ENCODE measurements at places on chromosomes 11 and 22. TPM values are rescaled to one million over a fixed set of nuclear protein-coding genes. Genes with fewer than 3 reads are reported as not detected.
A peak's percentile ranks its signal among the peaks of the same experiment; 100 is the strongest.

DNA sequence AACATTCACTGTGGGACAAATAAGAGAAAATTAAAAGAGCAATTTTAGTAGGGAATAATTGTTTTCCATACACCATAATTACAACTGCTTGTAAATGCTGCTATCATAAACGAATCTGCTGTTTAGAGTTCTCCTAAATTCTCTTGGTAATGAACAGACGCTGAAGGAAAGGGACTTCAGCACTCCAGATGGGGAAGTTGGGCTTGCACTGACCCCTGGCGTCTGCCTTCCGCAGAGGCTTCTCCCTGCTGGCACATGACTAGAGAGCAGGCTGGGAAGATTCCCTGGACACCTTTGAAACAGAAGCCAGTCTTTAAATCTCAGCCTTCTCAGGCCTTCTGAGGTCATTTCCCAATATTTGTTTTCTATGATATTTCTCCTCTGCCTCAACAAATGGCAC, 84.1 kb downstream of the NXPE2 start:
- H3K36me3 ChIP-seq, result no peaks in the 10 kb centered on the region
- peak; percentile 75 for DNase-seq
- no peak overlapping the region for H3K4me3 ChIP-seq
- H3K27me3 ChIP-seq, result no peaks in the 10 kb centered on the region

DNA sequence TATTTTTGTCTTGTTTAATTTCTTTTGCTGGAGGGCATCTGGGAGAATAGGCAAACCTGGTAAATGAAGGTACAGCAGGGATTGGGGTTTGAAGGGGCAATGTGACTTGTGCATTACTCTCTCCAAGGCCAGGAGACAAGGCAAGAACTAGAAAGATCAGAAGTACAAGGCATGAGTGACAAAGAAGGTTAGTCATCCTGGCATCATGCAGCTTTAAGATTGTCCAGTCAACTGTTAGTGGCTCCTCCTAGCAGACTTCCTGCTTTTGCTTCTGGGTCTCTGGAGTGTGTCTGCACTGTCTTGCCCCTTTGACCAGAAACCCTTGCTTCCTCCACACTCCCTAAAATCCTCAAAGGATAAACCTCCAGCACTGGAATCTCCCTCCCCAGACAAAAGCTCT, 27.2 kb upstream of the GLYATL1 start:
- H3K27me3 ChIP-seq, result peaks cover 32% of the 10 kb centered on the region
- no peaks in the 10 kb centered on the region for H3K4me1 ChIP-seq
- H3K4me3 ChIP-seq, result no peak overlapping the region
- no peak for DNase-seq
- H3K36me3 ChIP-seq, result no peaks in the 10 kb centered on the region

DNA sequence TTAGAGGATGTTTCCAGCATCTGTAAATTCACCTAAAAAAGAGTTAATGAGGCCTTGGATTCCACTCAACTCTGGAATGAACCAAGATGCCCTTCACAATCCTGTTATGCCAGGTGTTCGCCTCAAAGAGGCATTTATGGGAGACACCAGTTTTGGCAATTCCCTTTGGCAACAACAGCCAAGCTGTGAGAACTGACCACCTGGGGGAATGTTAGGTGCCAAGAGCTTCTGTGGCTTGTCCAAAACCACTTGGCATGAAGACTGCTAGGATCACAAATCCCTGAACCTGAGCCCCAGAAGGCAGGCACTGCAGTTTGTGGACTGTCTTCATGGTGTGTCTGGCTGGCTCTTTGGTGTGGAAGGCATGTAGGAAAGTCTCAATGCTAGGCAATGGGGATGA, 164.4 kb upstream of the BDNF start:
- H3K36me3 ChIP-seq, result no peaks in the 10 kb centered on the region
- H3K27me3 ChIP-seq, result no peaks in the 10 kb centered on the region
- H3K27ac ChIP-seq, result no peak overlapping the region
- no peaks in the 10 kb centered on the region for H3K4me1 ChIP-seq
- no peak for DNase-seq
- no peak overlapping the region for H3K4me3 ChIP-seq

GRCh38 chr11:2402890-2403645, 2.5 kb downstream of the TSSC4 start:
- H3K4me1 ChIP-seq, result peaks cover 13% of the 10 kb centered on the region
- DNase-seq, result no peak
- peaks cover 9% of the 10 kb centered on the region for H3K36me3 ChIP-seq

DNA sequence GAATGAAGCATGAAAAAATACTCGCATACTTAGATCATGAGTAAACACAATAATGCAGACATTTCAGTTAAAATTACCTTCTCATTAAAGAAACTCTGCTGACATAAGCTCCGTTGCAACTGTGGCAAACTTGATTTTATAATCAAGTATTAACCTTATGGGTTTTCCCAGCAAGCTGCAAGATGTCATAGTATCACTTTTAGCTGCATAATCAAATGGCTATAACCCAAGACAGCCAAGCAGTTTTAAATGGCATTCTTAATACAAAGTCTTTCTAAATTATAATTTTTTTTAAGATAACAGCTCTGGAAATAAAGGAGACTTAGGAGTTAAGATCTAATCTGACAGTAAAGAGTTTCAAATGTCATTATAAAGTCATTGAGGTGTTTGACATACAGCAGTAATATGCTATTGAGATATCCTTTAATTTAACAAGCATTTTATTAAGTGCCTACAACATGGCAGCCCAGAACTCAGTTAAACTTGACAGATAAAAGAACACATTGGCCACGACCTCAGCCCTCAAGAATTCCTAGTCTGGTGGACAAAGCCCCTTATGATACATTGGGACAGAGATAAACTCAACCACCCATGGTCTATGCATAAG, 163.1 kb upstream of the FAT3 start:
- no peaks in the 10 kb centered on the region for H3K36me3 ChIP-seq
- peaks cover 4% of the 10 kb centered on the region for H3K27me3 ChIP-seq
- no peaks in the 10 kb centered on the region for H3K4me1 ChIP-seq
- H3K27ac ChIP-seq, result no peak overlapping the region

DNA sequence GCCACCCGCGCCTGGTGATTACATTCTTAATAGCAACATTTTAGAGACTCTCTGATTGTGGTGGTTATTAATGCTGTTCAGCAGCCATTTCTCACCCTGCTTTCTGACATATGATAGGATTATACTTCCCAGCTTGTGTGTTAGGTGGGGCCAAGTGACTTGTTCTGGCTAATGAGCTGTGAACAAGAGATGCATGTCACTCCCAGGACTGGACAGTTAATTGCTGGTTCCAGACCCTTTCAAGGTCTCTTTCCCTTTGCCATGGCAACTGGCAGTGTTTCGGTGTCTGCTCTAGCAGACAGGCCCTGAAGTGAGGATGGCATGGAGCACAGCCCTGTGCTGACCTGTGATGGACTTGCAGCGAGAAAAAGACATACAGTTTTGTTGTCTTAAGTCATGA, 8.9 kb upstream of the PTPRJ start:
- no peak overlapping the region for H3K4me3 ChIP-seq
- H3K36me3 ChIP-seq, result no peaks in the 10 kb centered on the region
- no peak overlapping the region for H3K27ac ChIP-seq
- no peak for DNase-seq
- H3K4me1 ChIP-seq, result no peaks in the 10 kb centered on the region

DNA sequence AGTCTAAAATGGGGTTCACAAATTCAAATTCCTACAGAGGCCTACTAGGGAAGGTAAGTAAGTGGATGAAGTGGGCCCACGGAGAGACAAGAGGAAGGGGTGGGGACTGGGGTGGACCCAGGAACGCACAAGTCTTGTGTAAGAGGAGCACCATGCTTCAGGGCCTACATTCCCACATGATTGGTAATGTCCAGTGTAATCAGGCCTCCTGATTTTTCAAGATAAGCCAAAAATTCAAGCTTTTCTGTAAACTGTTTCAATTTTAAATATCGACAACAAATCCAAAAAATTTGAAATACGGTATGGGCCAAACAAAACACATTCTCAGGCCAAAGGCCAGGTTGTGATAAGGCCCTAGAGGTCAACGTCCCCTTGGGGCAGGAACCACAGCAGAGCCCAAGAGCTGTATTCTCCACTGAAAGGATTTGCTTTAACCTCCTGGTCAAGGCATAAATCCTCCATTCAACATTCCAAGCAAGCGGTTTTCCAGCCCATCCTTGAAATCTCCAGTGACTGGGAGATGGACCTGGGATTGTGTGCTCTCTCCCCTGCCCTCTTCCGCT, 116.4 kb downstream of the TRIM29 start:
- no peaks in the 10 kb centered on the region for H3K27me3 ChIP-seq
- no peaks in the 10 kb centered on the region for H3K36me3 ChIP-seq
- DNase-seq, result no peak
- no peaks in the 10 kb centered on the region for H3K4me1 ChIP-seq
- no peak overlapping the region for H3K4me3 ChIP-seq
- H3K27ac ChIP-seq, result no peak overlapping the region

GRCh38 chr22:27438271-27438980, 363.1 kb downstream of the MN1 start:
- no peaks in the 10 kb centered on the region for H3K27me3 ChIP-seq
- peak overlapping the region; percentile 4 for H3K27ac ChIP-seq
- DNase-seq, result peak; percentile 63
- H3K36me3 ChIP-seq, result no peaks in the 10 kb centered on the region
- no peak overlapping the region for H3K4me3 ChIP-seq

DNA sequence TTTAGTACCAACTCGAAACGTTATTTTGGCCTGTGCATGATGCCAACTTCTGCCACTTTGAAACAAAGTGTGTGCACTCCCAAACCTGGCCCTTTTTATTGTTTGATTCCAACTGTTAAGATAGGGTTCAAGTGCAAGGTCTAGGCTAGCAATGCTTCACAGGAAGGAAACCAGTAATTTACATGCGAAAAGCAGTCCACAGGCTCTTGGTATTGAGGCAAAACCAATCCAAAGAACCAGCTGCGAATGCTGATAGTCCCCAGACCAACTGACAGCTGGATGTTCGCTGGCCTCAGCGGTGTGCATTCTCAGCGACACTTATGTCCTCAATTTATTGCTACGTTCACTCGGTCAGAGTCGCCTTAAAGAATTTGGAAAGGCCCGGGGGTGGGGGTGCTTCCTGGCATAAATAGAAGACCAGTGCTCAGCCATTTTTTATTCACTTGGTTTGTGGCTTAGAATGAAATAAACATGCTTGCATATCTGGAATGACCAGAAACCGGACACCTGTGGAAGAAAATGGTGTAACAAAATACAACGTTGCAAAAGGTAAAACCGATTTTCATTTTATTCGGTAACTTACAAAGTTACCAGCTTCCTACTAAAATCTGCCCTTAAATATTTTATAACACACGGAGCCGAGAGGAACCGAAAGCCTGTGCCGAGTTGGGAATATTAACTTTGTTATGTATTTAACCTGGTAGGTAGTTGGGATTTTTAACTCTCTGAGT, 1.6 kb downstream of the CPT1A start:
- H3K36me3 ChIP-seq, result no peaks in the 10 kb centered on the region
- peak overlapping the region; percentile 32 for H3K4me3 ChIP-seq
- H3K27me3 ChIP-seq, result peaks cover 43% of the 10 kb centered on the region
- peak overlapping the region; percentile 47 for H3K27ac ChIP-seq
- H3K4me1 ChIP-seq, result peaks cover 19% of the 10 kb centered on the region

GRCh38 chr11:32775908-32776307, 18.6 kb downstream of the CCDC73 start:
- H3K4me1 ChIP-seq, result no peaks in the 10 kb centered on the region

DNA sequence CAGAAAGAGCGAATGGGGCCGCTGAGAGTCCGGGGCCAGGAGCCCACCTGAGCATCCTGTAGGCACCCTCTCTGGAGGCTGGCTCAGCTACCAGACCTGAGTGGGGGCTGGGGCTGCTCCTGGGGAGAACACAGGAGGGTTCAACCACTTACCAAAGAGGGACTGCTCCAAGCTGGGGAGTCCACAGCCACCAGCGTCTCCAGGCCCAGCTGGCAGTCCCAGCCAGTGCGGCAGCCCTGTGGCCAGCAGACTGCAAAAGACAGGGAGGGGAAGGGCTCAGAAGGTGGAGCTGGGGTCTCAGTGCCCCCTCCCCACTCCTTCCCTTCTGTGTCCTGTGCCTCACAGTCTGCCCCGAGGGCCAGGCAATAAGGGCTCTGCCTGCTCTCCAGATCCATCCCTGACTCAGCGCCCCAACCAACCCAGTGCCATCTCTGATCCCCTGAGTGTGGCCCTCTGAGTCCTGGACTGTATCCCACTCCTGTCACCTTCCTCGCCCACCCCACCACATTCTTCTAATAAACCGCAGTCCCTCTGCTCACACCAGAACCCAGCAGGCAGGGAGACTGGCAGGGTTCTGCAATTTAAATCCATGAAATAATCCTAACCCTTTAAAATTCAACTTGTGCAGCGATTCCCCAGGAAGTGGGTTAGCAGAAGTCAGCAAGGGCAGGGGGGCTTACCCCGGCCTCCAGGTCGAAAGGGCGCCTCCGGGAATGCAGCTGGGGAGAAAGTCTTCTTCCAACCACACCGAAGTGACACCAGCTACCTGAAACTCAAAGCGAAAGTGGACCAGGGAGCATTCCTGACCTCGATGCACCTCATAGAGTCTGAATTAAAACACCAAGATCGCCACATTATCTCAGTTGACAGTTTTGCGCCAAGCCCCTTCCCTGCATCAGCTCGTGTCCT, 13.3 kb downstream of the CHST1 start:
- DNase-seq, result no peak
- no peak overlapping the region for H3K27ac ChIP-seq
- H3K36me3 ChIP-seq, result no peaks in the 10 kb centered on the region
- no peak overlapping the region for H3K4me3 ChIP-seq
- H3K27me3 ChIP-seq, result peaks cover 5% of the 10 kb centered on the region

GRCh38 chr11:132685174-132685611, 847.1 kb downstream of the OPCML start:
- H3K36me3 ChIP-seq, result no peaks in the 10 kb centered on the region
- no peak overlapping the region for H3K4me3 ChIP-seq
- H3K27ac ChIP-seq, result no peak overlapping the region
- peaks cover 2% of the 10 kb centered on the region for H3K27me3 ChIP-seq
- no peak for DNase-seq

DNA sequence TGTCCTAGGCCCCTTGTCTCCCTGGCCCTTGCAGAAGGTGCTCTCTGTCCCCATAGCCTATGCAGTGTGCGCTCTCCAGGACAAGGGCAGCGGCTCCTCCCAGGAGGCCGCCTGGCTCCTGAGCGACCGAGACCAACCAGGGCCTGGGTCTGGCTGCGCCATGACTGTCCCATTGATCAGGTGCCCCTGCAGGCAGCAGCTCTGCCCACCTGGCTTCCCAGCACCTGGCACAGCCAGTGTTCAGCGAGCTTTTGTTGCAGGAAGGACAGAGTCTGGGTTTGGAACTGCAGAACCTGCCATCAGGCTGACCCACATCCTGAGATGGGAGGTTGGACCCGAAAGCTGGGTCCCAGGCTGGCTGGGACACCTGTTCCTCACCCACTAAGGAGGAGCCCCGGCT, 1001.1 kb downstream of the BRD1 start:
- no peak overlapping the region for H3K4me3 ChIP-seq
- DNase-seq, result no peak

GRCh38 chr11:21556926-21557325, 636.0 kb upstream of the ANO5 start:
- DNase-seq, result no peak
- H3K36me3 ChIP-seq, result no peaks in the 10 kb centered on the region
- no peaks in the 10 kb centered on the region for H3K27me3 ChIP-seq
- H3K4me3 ChIP-seq, result no peak overlapping the region

GRCh38 chr11:75272391-75272790, 31.8 kb downstream of the TPBGL start:
- H3K4me3 ChIP-seq, result no peak overlapping the region
- no peak overlapping the region for H3K27ac ChIP-seq
- DNase-seq, result no peak
- no peaks in the 10 kb centered on the region for H3K4me1 ChIP-seq
- no peaks in the 10 kb centered on the region for H3K27me3 ChIP-seq
- no peaks in the 10 kb centered on the region for H3K36me3 ChIP-seq

GRCh38 chr22:45877036-45877380, 100.0 kb downstream of the WNT7B start:
- H3K4me3 ChIP-seq, result no peak overlapping the region
- peaks cover 73% of the 10 kb centered on the region for H3K27me3 ChIP-seq
- peaks cover 3% of the 10 kb centered on the region for H3K4me1 ChIP-seq
- H3K27ac ChIP-seq, result no peak overlapping the region

The RTL10 gene
- 19.2 TPM for total RNA-seq

The PELI3 gene
- 30.9 TPM for total RNA-seq

The MUC15 gene
- not detected for total RNA-seq

The OR6A2 gene
- 0.11 TPM for total RNA-seq

Measured in cardiac muscle cell (in vitro differentiated cells and primary cell).